CD4-positive, alpha-beta T cell treated with Interleukin-2 at 100 ng/mL for 4 hours (primary cell): ENCODE measurements at places on chromosomes 6 and 20.

- no peak for DNase-seq
Observed at GRCh38 chr20:5211803-5212714, 85.3 kb downstream of the CDS2 start.

- no peak for DNase-seq
Observed at GRCh38 chr6:44702292-44702691, 314.8 kb downstream of the CDC5L start.

GRCh38 chr6:129871221-129871620 lies 10.1 kb upstream of the TMEM244 start:
- DNase-seq, result no peak

DNA sequence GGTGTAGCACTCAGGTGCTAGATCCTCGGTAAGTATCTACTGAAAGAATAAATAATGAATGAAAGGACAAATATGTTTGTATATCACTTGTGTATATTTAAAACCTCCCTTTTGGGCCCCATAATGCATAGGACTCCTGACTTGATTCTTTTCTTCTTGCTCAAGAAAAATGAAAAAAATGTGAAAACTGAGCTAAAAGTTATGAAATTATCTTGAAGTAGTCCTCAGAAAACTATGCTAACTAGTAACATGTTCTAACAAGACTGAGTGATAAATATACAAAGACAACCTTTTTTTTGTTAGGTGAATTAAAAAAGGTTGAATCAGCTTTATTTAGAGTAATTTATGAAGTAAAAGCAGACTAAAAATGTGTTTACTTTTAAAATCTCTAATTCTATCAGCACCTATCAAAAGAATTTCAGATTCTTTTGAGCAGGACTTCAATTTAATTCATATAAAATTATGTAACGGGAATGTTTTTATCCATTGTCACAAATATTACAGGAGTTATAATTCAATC lies 247.8 kb upstream of the JAG1 start:
- DNase-seq, result no peak

- DNase-seq, result no peak
Observed at GRCh38 chr20:53850319-53850718, 220.1 kb downstream of the BCAS1 start.

GRCh38 chr6:56381801-56382251 lies 134.4 kb upstream of the COL21A1 start:
- DNase-seq, result no peak

GRCh38 chr20:57047281-57048026 lies 219.0 kb downstream of the BMP7 start:
- DNase-seq, result no peak

- DNase-seq, result no peak
Observed at GRCh38 chr6:49666480-49666879, 29.8 kb upstream of the RHAG start.
